ENCODE measurements at places on chromosomes 3 and 15.

DNA sequence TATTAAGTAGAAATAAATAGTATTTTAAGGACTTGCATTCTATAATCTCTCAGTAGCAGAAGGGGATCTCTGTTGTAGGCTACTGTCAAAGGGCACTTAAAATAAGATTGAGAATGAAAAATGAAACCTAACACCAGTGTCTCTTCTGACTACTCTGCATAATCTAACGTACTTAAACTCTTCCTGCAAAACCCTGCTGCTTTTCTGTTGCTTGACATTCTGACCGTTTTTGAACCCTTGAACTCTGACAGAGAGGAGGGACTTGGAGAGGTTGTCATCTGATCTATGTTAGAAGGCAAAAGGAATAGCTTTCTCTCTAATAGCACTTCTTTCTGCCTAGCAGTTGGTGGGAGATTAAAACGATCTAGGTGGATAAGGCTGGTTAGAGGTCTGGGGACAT lies 204.6 kb downstream of the ZIC1 start:
- no peak for DNase-seq

GRCh38 chr3:141271279-141272030 lies 39.8 kb downstream of the PXYLP1 start:
- no peak for DNase-seq

- DNase-seq, result no peak
Measured at GRCh38 chr3:141012571-141012970, 38.6 kb upstream of the SPSB4 start.

DNA sequence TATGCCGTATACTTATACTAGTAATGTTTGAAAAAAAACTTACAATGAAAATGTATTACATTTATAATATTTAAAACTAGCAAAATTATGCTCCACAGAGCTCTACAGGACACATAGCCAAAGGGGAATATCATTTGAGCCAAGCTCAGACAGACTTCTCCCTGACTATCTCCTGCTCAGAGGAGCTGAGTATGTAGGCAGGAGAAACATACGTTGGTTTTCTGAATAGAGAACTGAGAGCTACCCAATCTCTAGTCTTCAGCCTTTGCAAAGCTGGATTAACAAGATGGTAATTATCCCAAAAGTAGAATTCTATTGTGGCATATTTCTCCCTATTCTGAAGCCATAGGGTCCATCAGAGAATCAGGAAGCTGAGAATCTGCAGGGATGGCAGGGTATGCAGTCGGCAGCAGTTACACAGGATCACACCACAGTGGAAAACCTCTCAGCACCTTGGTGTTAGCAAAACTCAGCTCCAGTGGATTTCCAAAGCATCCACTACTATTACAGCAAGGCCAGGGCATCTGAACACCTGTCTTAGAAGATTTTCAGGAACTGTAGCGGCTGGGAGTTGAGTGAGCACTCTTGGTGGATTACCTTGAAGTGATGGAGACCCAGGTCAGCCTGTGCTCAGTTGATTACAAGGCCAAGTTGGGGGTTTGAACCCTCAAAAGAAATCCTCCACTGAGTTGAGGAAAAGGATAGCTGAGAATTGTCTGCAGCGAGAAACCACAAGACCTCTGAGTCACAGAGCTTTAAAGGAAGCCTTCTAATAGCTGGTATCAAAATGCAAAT lies 30.1 kb downstream of the GPR15 start:
- DNase-seq, result no peak

GRCh38 chr3:8413337-8413926 lies 88.2 kb upstream of the LMCD1 start:
- DNase-seq, result no peak
